ENCODE measurements at places on chromosomes 16 and 17.

DNA sequence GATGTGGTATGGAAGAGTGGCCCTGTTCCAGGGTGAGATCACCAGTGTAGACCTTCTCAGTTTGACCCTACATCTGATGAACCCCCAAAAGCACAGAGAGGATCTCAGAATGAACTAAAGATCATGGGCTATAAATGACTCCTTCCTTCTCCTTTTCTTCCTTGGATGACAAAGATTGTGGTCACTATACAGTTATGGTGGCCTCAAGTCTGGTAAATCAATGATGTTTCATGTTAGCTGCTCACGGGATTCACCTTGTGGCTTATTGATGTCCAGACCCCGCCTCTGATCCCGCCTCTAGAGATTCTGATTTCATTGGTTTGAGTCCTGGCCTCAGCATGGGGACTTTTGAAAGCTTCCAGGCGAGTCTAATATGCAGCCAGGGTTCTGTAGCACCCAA lies 112.2 kb downstream of the PITPNC1 start:
- no peaks in the 10 kb centered on the region for H3K36me3 ChIP-seq
- H3K27me3 ChIP-seq: peaks cover 3% of the 10 kb centered on the region
- peaks cover 24% of the 10 kb centered on the region for H3K4me1 ChIP-seq
- DNase-seq: no peak
- no peak overlapping the region for H3K4me3 ChIP-seq
- H3K27ac ChIP-seq: no peak overlapping the region

DNA sequence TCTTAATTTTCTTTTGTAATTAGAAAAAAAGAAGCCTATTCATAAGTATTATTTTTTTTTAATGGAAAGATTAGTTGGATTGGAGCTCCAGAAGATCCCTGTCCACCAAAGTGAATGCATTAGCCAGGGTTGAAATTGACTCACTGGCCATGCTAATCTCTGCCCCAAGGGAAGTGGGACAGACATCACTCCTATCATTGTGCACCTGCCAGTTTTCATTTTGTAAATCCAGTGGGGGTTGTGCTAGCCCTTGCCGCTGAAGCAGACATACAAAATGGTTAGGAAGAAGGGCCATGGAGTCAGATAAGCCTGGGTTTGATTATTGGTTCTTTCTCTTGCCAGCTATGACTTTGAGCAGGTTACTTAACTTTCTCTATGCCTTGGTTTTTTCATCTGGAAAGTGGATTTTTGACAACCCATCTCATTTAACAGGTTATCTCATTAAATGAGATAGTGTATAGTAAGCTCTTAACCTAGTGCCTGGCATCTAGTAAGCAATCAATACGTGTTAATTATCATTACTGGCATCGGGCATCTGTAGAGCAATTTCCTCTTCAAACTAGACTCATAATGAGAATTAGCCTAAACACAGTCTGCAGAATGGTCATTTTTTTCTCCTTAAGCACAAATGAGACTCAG lies 216.9 kb downstream of the IRX3 start:
- DNase-seq: no peak
- no peaks in the 10 kb centered on the region for H3K4me1 ChIP-seq
- no peak overlapping the region for H3K27ac ChIP-seq
- peaks cover 8% of the 10 kb centered on the region for H3K36me3 ChIP-seq
- no peak overlapping the region for H3K4me3 ChIP-seq

DNA sequence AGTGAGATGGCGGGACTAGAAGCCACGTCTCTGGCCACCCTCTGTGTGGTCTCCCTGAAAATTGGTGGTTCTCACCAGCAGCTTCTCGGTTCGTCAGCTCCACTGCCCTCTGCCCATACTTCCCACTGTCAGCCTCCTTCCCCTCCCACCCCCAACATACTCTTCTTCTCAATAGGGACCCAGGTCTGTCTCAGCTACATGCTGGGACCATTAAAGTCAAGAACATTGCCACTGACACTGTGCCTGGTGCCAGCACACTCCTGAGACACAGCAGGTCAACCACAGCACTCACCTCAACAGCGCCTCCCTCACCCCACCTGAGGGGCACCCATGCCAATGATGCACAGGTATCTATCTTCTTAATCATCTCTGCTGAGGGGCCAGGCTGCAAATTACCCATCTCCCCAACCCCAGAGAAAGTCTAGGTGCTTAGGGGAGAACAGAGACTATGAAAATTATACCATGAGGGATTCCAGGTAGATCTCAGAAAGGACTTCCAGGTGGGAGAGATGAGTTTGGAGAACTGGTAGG lies 1.3 kb downstream of the PLXDC1 start:
- peaks cover 6% of the 10 kb centered on the region for H3K36me3 ChIP-seq
- peak overlapping the region; percentile 84 for H3K4me3 ChIP-seq
- H3K27me3 ChIP-seq: peaks cover 59% of the 10 kb centered on the region
- DNase-seq: no peak
- no peak overlapping the region for H3K27ac ChIP-seq
- H3K4me1 ChIP-seq: peaks cover 13% of the 10 kb centered on the region

DNA sequence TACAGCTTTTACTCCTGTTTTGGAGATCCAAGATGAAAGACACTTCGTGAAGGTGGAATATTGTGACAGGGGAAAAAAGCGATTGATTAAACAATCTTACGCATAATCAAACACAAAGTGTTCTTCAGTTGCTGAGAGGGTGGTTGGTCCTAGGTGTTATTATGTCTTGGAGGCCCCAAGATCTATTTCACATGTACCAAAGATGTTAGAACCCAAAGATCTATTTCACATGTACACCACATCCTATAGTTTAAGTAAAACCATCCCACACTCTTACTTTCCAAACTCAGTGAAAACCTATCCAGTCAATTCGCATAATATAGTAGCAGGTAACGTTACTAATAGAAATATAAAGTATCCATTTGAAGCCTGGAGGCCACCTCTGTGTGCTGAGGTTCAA lies 242.6 kb upstream of the MAF start:
- H3K4me1 ChIP-seq: peaks cover 19% of the 10 kb centered on the region
- H3K4me3 ChIP-seq: no peak overlapping the region
- DNase-seq: no peak
- no peaks in the 10 kb centered on the region for H3K27me3 ChIP-seq
- no peak overlapping the region for H3K27ac ChIP-seq
- no peaks in the 10 kb centered on the region for H3K36me3 ChIP-seq
